ENCODE measurements at places on chromosomes 7 and 10.
A peak's percentile ranks its signal among the peaks of the same experiment; 100 is the strongest.

GRCh38 chr7:158771213-158771834 is 58.0 kb downstream of the ESYT2 start:
- no peak for DNase-seq

DNA sequence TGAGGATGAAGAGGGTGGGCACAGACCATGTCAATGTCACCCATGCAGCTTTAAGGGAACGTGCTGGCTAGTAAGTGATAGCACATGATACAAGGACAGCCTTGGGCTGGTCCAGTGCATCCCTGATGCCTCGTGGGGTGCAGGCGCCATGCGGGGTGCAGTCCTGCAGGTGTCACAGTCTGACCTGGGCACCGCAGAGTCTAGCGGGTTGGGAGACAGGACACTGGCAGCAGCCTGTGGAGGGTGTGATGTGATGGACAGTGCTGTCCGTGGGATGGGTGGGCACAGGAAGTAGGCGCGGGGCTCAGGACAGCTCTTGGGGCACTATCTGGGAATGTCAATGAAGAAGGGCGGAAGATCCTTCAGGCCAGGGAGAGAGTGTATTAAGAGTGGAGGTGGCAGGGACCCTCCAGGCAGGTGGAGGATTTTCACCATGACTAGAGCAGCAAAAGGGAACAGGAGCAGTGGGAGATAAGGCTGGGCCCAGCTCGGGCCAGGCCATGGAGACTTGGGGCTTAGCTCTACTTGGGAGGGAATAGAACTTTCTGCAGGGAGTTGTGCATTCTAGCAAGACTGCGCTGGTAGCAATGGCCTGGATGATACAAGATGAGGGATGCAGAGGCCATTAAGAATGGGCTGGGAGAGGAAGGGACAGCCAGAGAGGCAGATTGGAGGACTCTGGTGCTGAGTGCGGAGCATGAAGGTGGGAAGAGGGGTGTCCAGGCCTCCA is 122.5 kb downstream of the PTPN20 start:
- no peak for DNase-seq

DNA sequence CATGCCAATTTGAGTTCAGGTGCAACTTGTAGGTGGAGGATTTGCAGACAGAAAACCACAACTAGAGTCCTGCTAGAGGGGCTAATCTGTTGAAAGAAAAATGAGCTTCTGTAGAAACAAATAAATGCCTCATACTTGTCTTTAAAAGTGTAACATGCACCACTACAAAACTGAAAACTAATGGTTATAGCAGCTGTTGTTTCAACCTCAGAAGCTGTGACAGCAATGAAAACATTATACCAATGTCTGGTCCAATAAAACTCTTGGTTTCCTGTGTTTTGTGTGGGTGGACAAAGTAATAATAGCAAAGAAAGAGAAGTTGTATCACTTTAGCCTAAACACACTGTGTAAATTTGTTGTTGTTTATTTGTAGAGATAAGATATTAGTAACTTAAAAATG is 3.4 kb upstream of the PPP1R9A start:
- no peak for DNase-seq

GRCh38 chr10:36345807-36346206 is 703.7 kb upstream of the FZD8 start:
- DNase-seq: no peak

GRCh38 chr7:41188163-41189130 is 514.4 kb downstream of the INHBA start:
- DNase-seq: peak; percentile 58

GRCh38 chr10:27138277-27138676 is 15.9 kb downstream of the YME1L1 start:
- no peak for DNase-seq

DNA sequence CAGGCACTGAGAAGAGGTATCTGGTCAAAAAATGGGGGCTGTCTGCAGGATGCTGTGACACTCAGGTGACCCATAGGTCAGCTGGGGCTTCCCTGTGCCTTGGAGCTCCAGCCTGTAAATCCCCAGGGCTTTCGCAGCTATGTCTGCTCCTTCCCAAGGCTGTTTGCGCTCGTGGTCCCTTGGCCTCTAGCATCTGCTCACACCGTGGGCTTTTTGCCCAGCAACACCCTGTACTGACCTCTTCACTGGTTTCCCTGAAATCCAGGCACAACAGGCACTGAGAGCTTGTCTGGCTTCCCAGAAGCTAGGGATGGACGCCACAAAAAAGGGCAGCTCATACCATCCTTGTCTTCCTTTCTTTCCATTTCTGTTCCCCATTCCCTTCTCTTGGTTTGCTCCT is 280.3 kb upstream of the HABP2 start:
- no peak for DNase-seq

DNA sequence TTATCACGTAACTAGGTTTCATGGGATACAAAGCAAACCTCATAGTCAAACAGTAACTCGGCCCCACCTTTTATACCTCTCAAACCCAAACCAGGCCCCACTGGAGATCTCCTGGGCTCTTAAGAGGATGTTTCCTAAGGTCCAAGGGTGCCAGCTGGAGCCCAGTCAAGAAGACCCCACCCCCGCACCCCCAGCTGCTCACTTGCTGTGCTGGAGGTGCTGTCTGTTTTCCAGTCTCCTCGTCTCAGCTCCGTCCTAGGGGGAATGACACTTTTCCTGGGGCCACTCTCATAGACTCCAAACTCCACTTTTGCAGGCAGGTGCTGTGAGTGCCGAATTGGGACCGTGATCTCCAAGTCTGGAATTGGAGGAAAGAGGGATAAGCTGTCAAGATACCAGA is 22.7 kb upstream of the TM9SF3 start:
- DNase-seq: no peak

- no peak for DNase-seq
Observed at GRCh38 chr7:2102375-2102723, 130.4 kb downstream of the MAD1L1 start.

All from keratinocyte (primary cell).